ENCODE measurements at places on chromosomes 5 and 9.

GRCh38 chr5:88660264-88660946 lies 222.6 kb downstream of the MEF2C start:
- DNase-seq: no peak

GRCh38 chr9:33300546-33300945 lies 10.2 kb downstream of the NFX1 start:
- DNase-seq: no peak

GRCh38 chr5:10913841-10914240 lies 152.8 kb upstream of the DAP start:
- no peak for DNase-seq

DNA sequence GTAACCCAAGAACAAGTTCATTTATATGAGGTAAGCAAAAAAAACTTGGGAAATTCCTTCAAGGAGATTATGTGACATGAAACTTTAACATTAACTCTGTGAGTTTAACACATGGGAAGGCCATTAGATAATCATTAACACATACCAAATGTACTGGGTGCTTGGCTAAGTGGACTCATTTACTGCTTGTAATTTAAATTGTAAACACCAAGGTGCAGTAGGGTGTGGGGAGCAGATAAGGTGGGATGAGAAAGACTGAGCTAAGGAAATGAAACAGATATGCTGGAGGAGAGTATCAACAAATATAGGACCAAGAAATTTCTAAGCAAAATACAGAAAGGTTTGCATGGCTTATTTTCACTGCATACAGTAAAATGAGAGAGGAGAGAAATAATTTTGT lies 2384.8 kb upstream of the ACO1 start:
- DNase-seq: no peak

- DNase-seq: no peak
These were observed 95.8 kb upstream of the ANKRD55 start for GRCh38 chr5:56328753-56329560.

DNA sequence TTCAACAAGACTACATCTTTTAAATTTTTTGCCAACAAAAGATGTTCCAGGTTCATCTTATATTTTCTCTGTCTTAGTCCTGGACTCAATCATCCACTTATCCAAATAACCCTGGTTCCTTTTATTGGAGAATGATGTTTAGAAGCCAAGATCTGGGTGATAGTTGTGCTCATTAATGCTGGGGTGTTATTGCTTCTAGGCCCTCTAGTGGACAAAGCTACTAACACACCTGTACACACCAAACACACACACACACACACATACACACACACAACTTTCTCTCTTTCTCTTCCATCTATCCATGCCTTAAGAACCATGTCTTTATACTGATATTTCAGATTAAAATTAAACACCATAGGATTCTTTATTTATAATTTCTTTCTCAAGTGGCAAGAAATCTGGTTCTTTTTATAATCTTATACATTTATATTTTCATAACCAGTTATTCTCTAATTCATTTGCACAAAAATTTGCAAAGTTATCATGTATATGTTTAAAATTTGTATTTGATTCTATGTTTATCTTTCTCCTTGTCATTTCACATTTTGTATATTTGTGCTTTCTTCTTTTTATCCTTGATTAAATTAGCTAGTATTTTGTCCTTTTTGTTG lies 179.1 kb upstream of the SMIM23 start:
- no peak for DNase-seq

- DNase-seq: no peak
These were observed 25.2 kb downstream of the LNPEP start for GRCh38 chr5:96961053-96961452.
